Muscle of back (tissue), 13 donors: ENCODE measurements at places on chromosomes 2 and 18. TPM values are rescaled to one million over a fixed set of nuclear protein-coding genes. Genes with fewer than 3 reads are reported as not detected.

The EPG5 gene
- polyA plus RNA-seq: 10.9 TPM

The LIMS4 gene
- 3.7 TPM for polyA plus RNA-seq

GRCh38 chr2:173027181-173028128, 48.2 kb upstream of the MAP3K20 start:
- peak; percentile 94 for DNase-seq

The TMEM247 gene
- not detected for polyA plus RNA-seq

DNA sequence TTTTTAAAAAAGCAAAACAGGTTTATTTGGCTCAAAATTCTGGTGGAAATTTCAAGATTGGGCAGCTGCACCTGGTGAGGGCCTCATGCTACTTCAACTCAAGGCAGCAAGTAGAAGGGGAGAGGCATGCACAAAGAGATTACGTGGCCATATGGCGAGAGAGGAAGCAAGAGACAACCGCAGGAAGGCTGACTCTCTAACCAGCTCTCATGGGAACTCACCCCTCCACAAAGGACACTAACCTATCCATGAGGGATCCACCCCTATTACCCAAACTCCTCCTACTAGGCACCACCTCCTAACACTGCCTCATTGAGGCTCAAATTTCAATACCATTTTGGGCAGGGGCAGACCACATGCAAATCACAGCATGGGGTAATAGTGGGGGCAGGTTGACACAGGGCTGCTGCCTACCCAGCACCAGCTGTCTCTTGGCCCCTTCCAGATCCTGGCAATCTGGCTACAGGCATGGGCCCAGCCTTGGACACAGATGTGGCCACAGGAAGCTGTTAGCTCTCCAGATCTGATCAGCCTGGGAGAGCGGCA, 2.0 kb upstream of the CAPN10 start:
- no peak for DNase-seq
